ENCODE measurements at places on chromosomes 13 and 19.

DNA sequence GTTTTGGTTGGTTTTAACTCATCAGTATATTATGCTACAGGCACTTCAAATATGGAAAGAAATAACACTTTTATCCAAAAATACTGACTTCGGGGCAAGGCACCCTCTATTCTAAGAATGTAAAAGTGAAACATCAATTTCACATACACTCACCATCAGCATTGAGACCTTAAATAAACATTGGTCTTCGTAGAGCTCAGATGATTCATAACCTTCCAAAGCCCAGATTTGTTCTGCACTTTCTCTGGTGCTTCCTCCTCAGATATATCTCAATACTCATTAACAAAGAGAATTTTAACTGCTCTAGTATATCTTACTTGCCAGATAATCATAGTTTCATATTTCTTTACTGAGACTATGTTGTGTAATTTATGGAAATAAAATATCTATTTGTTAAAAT lies 794.3 kb downstream of the LIG4 start:
- DNase-seq = no peak

DNA sequence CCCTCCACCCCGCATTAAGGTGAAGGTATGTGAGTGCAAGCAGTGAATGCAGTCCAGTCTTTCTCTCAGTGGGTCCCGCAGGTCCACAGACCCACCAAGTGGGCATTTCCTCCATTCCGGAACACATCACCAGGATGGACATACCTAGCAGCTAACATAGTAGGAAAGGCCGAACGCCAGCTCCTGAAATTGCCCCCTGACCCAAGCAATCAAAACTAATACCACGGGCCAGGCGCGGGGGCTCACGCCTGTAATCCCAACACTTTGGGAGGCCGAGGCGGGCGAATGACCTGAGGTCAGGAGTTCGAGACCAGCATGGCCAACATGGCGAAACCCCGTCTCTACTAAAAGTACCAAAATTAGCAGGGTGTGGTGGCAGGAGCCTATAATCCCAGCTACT lies 71.7 kb upstream of the VSTM2B start:
- DNase-seq = no peak

DNA sequence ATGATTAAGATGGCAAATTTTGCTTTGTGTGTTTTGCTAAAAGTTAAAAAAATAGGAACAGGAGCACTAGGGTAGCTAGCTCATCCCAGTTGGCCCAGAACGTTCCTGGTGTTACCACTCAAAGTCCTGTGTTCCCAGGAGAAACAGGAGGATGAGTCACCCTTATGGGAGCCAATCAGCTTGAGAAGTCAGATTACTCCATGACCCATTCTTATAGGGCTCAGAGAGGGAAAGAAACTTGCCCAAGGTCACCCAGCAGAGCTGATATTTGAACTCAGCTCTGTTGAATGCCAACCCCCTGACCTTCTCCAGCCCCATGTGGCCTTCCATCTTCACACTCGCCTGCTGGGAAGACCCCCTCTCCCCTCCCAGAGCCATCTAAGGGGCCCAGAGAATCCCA lies 13.0 kb downstream of the NMRK2 start:
- DNase-seq = no peak

DNA sequence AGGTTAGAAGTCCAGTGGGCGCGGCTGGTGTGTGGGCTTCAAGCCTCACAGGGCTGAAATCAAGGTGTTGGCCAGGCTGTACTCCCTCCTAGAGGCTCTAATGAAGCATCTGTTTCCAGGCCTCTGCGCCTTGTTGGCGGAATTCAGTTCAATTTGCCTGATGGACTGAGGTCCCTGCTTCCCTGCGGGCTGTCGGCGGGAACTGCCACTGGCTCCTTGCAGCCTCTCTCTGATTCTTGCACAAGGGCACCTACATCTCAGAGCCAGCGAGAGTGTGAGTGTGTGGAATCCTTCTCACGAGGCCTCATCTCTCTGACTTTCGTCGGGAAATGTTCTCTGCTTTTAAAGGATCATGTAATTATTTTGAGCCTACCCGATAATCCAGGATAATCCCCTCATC lies 128.6 kb downstream of the DLEU7 start:
- no peak for DNase-seq

GRCh38 chr13:80441968-80442367 lies 101.0 kb upstream of the SPRY2 start:
- no peak for DNase-seq

DNA sequence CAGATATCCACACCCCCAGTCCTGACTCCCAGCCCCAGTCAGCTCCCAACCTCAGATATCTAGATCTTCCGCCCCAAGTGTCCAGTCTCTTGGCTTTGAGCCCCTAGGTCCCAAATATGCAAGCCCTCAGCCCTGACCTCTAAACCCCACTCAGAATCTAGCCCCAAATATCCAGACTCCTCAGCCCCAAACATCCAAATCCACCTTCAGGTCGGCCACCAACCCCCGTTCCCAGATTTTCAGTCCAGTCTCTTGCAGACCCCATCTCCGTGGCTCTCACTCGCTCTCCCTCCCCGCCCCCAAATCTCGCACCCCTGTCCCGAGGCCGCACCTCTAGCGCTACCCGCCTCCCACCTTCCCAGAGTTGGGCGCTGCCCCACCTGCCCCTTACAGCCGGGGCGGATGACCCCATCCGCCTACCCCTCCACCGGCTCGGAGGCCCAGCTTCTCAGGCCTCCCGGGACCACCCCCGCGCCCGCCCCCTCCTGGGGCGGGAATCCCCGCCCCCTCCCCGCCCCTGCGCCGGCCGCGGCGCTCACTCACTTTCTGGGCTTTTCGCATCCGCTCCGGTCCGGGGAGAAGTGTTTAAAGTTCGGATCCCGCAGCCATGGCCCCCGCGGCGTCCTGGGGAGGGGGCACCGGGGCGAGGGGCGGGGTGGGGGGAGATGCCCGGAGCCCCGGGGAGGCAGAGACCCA lies 604 bp downstream of the ERFL start:
- DNase-seq = no peak

GRCh38 chr13:113044391-113045114 lies 61.0 kb upstream of the F7 start:
- DNase-seq = no peak

DNA sequence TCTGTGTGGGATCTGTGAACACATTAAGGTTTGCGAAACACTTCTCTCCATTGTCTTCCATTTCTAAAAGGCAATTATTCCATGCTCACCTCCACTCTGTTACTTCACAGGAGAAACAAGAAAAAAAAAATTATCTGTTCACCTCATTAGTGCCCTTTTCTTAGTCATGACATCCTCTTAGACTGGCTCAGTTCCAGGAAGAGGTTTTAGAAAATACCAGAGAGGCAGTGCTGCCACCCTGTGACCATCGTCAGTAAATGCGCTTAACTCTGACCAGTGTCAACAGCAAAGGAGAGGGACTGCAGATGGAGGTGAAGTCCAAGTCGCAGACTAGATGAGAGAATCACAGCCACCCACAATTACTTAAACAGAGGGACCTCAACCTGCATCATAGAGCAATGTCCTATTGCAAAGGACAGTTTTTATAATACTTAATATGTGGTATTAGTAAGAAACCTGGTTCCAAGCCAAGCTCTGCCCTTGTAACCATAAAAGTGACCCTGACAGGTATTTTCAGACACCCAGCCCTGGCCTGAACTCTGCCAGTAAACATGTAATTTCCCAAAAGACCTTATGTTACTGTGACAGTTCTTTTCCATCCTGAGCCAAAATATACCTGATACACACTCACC lies 19.4 kb downstream of the CEACAM21 start:
- DNase-seq = peak; percentile 67

GRCh38 chr13:99230991-99231390 lies 27.2 kb downstream of the GPR18 start:
- no peak for DNase-seq

DNA sequence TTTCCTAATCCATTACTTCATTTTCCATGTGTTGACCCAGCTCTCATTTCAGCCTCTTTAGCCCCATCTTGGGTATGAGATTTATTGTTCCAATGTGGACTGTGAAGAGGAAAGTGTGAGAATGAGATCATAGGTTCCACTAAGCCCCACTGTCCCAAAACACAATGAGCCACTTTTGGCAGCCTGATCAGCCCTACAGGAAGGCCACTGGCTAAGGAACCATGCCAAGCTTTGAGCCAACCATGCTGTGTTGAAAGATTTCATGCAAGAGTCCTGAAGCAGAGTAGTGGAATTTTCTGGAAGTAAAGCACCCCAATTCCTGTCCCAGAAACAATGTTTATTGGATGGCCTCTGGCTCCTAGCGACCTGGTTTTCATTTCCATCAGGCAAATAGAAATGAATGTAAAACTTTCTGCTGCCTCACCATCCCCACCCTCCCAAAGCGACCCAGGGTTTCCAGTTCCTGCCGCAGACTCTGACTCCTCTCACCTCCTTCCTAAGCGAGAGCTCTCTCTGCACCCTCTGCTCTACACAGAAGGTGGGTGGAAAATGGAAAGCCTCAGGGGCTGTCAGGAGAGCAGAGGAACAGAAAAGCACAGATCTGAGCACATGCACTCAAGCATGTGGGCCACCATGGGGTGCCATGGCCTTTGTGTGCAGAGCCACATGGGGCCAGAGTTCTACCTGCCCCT lies 73.1 kb downstream of the KCTD12 start:
- DNase-seq = no peak

DNA sequence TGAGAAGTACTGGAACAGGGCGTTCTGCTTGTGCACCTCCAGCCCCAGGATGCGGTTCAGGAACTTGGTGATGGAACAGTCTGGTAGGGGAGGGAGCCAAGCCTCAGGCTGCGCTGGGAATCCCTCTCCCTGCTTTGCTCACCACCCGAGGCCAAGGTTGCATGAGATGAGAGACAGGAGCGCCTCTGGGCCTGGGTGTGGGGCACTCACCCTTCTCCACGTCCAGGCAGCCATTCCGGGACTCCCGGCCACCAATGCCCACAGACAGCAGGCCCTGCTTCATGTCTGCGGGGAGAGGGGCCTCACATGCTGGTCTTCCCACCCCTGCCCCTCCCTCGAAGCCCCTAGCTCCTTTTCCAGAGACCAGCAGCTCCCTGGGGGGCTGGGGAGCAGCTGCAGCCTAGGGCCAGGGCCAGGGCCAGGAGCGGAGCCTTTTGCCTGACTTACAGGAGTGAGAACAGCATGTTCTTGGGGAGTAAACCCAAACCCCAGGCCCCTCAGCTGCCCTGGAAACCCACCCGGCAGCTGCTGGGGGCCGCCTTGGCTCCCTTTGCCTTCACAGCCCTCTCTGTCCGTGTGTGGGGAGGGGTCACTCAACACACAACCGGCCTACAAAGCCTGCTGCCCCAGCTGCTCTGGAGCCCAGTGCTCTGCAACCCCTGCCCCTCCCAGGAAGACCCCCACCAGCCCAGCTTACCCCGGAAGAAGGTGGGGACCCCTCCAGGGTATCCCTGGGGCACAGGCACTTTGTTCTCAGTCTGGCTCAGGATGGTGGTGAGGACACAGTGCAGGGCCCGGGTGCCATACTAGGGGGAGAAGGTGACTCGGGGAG lies 7.2 kb downstream of the GPX4 start:
- DNase-seq = no peak

GRCh38 chr19:7698583-7698982 lies 3.3 kb downstream of the FCER2 start:
- DNase-seq = no peak

DNA sequence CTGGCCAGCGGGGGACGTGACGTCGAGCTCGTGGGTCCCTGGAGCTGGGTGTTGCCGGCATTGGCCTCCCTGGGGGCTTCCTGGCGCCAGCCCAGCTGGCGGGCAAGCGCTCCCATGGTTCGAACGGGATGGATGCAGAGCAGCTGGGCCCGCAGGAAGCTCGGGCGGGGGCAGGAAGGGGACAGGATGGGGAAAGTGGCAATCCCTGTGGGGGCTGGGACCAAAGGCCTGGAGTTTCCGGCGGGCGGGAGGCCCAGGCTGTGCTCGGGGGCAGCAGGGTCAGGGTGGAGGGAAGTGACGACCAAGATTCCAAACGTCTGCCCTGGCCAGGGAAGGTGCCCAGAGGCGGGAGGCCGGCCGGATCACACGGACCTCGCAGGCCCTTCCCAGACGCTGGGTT lies 19.3 kb downstream of the PALM start:
- DNase-seq = no peak

DNA sequence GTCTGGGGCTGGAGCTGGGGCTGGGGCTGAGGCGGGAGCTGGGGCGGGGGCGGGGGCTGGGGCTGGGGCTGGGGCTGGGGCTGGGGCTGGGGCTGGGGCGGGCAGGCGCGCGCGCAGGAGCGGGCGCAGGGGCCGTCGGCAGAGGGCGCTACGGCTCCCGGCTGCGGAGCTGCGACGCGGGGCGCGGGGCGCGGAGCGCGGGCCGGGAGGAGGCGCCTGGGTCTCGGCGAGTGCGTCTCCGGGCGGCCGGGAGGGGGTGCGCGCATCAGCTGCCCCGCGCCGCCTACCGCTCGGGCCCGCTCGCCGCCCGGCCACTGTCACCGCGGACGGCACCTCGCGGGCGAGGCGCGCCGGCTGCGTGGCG lies 422 bp upstream of the MTUS2 start:
- DNase-seq = peak; percentile 46

DNA sequence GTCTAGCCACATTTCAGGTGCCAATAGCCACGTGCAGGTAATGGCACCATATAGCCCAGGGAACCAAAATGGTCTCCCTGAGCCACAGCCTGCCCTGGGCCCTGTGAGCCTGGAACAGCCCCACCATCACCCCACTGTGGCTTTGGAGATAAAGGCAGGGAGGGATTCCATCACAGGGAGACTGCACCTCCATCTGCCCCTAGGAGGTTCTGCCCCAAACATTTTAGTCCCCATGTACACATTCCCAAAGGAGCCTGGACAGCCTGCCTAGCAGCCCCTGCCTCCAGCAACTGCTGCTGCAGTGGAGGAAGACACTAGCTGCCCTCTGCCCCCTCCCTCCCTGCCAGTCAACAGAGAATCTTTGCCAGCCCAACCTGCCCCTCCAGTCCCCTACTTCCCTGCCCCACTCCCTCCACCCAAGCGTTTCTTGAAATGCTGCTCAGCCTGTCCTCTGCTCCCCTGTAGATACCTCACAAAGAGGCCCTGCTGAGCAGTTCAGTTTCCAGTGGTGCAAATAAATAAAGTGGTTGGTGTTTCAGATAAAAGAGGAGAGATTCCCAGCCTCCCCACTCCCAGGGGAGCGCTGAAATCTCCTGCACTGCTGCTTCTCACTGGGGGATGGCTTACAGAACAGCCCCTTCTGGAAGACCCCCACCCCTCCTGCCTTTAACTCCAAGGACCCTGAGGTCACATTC lies 921.8 kb downstream of the UQCRFS1 start:
- DNase-seq = no peak

- DNase-seq = no peak
These were observed 314.3 kb upstream of the HTR2A start for GRCh38 chr13:47211106-47211505.

- DNase-seq = no peak
These were observed 40.7 kb downstream of the IRS2 start for GRCh38 chr13:109745702-109746101.

- no peak for DNase-seq
These were observed 28.9 kb downstream of the ZNF541 start for GRCh38 chr19:47544075-47544474.
